ENCODE measurements at places on chromosomes 11 and 22.
A peak's percentile ranks its signal among the peaks of the same experiment; 100 is the strongest.

GRCh38 chr22:50102946-50103345 lies 13.1 kb downstream of the MOV10L1 start:
- no peak for DNase-seq

- DNase-seq, result no peak
Observed at GRCh38 chr11:88411265-88411664, 73.7 kb upstream of the CTSC start.

DNA sequence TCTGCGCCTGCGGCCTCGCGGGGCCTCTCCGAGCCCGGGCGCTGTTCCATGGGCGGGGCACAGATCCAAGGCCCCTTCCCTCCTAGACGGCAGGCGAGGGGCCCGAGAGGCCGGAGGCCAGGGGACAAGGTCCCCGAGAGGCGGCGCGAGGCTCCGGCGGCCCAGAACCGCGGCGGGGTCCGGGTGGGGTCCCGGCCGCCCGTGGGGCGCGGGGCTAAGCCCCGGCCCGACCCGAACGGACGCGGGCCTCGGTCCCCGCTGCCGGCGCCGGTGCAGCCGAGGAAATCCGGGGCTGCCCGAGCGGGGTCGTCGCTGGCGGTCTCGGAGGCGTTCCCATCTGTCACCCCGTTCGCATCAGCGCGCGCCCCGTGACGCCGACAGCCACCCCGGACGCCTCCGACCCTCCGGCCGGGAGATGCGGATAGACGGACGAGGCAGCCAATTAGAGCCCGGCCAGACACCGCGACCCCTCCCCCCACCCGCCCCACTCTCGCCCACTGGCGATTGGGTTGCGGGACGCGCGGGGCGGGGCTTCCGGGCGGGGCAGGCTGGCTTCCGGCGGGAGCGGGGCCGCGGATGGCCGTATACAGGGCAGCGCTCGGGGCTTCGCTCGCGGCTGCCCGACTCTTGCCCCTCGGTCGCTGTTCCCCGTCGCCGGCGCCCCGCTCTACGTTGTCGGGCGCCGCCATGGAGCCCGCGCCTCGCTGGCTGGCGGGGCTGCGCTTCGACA lies at the start of gene SELENOO:
Gene SELENOO (plus strand): TSS at position 551 of the 730 bp plus-strand sequence. CDS start 26 bp downstream, at position 577.
- DNase-seq, result peak; percentile 100

GRCh38 chr11:84173078-84173477 lies 886.9 kb upstream of the CCDC90B start:
- no peak for DNase-seq

DNA sequence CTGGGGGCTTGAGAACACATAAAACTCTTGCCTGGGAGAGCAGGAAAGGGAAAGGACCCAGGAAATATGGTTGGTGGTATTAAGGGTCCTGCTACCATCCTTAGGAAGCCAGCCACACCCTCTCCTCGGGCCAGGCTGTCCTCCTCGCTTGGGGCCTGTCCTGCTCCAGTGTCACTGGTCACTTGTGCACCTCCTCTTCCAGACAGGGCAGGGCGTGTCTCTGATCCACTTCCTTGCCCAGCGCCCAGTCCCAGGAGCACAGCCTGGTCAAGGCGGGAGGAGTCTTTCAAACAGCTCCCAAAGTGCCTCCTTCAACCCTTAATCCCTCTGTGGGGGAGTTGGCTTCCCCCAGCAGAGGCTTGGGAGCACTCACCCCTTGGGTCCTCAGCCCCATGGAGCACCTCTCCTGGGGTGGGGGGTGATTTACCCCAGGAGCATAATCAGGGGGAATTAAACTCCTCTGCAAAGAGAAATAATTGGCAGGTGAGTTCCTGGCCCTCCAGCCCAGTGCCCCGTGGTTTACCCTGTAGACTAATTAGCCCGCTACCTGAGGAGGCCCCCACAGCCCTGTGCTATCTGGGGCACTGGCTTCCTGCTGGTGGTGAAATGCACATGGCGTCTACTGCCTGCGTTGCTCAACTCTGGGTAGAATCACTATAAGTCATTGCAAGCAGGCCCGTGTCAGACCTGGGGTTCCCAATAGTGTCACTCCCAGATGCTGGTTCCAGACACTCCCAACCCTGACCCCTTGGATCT lies 8.0 kb downstream of the TMPRSS6 start:
- no peak for DNase-seq

- no peak for DNase-seq
Observed at GRCh38 chr11:123641495-123641840, 13.0 kb downstream of the SCN3B start.

DNA sequence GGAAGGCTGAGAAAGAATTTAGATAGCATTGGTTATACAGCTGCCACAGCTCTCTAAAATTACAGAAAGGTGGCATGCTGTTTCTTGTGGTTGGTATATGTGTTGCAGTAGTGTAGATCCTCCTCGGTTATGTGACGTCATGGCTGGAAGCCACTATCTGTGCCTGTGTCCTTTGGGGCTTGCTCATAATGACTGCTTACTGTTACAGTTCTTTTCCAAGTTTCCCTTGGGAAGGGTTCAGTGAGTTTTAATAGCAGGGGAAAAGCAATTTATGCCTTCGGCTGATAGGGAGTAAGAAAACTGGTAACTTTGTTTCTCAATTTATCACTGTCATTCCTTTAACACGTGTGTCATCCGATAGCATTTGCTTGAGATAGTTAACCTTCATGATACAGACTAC lies 47.2 kb downstream of the POLD3 start:
- DNase-seq, result no peak

GRCh38 chr22:42637555-42637954 lies 2.8 kb downstream of the ATP5MGL start:
- DNase-seq, result no peak

DNA sequence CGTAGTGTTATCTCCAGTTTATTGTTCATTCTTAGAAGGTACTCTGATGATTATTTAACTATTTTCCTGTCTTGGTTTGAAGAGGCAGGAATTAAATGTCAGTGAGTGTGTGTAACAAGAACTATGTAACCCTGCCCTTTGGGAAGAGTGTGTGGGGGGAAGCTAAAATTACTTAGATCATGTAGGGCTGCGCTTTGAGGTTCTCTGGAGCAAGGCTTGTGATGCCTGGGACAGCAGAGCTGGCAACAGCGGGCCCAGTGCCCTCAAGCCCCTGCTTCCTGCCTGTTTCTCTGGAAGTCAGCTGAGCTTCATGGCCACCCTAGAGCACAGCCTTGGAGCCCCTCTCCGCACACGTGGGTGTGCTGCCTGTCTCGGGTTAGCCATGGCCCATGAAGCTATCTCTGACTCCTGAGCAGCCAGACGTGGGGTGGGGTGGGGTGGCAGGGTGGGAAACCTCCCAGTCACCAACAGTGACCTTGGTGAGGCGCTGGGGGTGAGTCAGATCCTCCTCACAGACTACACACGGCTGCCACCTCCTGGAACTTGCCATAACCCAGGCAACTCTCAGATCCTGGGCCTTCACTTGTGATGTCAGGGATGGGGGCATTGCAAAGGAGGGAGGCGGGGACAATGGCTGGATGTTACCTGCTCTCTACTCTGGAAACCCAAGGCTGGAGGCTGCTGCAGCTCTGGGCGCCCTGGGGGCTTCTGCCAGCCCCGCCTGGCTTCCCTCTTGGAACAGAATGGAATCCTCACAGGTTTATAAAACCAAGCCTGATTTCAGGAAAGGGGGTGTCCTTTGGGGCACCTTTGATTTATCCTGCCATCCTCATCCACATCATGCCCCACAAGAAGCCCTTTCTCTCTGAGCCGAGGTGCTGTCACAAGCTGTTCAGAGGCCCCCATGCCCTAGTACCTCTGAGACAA lies 88.6 kb downstream of the SNX19 start:
- no peak for DNase-seq

DNA sequence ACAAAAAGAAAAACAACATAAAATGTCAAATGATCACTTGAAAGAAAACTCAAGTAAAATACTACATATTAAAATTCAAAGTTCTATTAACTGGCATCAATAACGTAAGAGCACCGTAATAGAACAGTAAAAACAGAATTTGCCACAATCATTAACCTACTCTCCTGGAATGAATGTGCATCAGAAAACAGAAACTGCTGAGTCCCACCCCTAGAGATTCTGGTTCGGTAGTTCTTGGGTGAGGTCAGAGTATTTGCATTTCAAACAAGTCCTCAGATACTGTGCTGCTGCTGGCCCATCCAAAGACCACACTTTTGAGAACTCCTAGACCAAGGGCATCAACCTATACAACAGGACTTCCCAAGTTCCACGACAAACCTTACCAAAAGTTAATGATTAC lies 23.5 kb downstream of the PITPNB start:
- no peak for DNase-seq

GRCh38 chr22:27723708-27724107 lies 77.8 kb downstream of the MN1 start:
- no peak for DNase-seq

Data from frontal cortex (tissue), 4 donors.